Mesothelial cell of epicardium (in vitro differentiated cells): ENCODE measurements at places on chromosomes 13 and 19.

DNA sequence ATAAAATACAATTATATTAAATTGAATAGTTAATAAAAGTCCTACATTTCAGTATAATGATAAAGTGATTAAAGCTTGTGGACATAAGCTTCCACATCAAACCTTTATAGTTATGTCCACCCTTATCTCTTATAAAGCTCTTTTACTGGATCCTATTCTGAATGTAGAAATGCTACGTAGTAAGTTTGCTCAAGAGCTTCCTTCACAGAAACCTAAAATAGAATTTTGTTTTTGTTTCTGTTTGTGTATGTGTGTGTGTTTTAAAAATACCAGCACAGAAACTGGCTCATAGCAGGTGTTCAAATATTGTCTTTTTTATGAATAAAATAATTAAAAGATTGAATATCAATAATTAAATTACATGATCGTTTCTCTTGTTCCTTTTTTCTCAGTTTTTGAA lies 21.0 kb upstream of the UFM1 start:
- no peak for DNase-seq

DNA sequence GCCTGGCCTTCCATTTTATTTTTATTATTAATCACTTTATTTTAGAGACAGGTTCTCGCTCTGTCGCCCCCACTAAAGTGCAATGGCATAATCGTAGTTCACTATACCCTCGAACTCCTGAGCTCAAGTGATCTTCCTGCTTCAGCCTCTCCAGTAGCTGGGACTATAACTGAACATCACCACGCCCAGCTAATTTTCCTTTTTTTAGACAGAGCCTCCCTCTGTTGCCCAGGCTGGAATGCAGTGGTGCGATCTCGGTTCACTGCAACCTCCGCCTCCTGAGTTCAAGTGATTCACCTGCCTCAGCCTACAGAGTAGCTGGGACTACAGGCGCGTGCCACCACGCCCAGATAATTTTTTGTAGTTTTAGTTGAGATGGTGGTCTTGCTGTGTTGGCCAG lies 6.7 kb upstream of the PAN3 start:
- no peak for DNase-seq

GRCh38 chr19:43555185-43555770 lies 20.0 kb downstream of the XRCC1 start:
- no peak for DNase-seq

DNA sequence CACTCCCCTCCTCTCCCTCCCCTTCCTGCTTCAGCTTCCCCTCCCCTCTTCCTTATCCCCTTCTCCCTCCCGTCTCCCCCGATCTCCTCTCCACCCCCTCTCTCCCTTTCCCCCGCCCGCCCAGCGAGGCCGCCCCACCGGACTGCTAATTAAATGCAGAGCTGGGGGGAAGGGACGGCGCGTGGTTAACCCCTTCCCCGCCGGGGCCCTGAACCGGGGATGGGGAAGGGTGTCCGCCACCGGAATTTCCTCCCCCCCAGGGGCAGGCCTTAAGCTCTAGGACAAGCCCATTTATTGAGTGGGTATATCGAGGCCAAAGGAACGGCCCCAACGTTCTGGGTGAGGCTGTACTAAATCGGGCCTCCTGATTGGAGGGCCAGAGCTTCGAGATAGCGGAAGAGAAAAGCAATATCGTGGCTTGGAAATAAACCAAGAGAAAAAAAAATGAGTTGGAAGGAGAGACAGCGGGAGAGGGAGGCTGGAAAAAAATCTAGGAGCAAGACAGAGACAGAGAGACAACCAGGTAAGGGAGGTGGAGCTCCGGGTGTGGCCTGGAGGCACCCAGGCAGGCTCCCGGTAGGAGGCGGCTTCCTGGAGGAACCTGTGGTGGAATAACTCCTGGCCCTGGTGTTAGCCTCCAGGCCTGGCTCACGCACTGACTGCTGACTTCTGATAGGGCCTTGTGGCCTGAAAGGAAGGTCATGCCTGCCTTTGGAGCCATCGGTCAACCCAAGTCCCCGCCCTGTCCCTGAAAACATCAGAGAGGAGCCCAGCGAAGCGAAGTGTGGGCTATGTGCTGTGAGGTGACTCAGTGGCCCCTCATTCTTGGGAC lies 11.6 kb upstream of the JUND start:
- DNase-seq: peak; percentile 75

DNA sequence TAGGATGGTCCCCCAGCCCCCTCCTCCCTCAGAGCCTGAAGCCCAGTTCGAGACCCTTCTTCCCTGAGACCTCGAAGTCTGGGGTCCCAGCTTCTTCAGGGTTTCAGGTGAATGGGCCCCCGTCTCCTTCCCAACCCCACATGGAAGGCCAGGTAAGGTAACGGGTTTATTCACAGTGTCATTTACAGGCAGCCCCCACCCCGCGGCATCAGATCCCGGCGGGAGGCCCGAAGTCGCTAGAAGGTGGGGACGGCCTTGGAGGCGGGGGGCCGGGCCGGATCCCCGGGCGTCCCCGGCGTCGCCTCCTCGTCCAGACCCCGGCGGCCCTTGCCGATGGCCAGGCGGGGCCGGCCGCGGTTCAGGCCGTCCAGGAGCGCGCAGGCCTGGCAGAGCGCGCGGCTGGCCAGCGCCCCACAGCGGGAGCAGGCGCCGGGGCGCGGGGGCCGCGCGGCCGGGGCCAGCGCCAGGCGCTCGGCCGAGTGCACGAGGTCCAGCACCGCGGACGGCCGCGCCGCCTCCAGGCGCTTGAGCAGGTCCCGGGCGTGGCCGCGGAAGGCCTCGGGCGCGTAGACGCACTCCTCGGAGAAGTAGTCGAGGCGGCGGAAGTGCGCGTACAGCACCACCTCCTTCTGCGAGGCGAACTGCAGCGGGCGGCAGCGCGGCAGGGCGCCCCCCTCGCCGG lies 9.7 kb downstream of the CTU1 start:
- DNase-seq: no peak
